ENCODE measurements at places on chromosomes 5 and 9. TPM values are rescaled to one million over a fixed set of nuclear protein-coding genes. Genes with fewer than 3 reads are reported as not detected.

DNA sequence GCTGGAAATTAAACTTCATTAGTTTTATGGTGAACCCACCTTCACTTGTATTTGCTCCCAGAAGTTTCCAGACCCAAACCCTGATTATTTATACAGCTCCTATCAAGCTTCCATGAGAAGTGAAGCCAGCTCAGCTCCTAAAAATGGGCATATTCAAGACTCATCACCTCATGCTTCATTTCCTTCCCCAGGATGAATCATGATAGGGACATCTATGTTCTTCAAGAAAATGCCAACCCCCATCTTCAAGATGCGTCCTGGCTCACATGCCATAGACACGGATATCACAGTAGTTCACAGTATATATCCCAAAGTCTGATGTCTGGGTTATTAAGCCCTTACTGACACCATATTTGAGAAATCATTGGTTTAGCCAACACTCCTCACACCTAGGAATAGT is 217.6 kb downstream of the NPR3 start:
- no peak for DNase-seq

DNA sequence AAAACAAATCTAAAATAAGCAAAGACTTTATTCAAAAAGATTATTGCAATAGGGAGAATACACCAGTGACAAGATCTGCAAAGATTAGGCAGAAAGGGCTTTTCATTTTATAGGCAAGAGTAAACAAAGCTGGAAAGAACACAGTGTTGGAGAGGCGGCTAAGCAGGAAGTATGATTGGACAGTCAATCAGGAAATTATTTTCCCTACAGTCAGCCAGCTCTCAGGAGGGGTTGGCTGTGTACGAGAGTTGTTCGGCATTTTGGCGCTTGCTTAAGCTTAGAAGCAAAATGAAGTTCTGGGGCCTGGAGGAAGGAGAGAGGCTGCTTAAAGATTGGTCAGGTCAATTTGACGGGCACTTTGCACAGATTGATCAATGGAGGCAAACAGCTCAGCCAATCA is 1030.5 kb downstream of the TLE4 start:
- DNase-seq, result no peak

- DNase-seq, result no peak
Measured at GRCh38 chr9:134814598-134815215, 65.9 kb upstream of the FCN2 start.

GRCh38 chr5:146475190-146475780 is 28.2 kb downstream of the TCERG1 start:
- DNase-seq, result no peak

DNA sequence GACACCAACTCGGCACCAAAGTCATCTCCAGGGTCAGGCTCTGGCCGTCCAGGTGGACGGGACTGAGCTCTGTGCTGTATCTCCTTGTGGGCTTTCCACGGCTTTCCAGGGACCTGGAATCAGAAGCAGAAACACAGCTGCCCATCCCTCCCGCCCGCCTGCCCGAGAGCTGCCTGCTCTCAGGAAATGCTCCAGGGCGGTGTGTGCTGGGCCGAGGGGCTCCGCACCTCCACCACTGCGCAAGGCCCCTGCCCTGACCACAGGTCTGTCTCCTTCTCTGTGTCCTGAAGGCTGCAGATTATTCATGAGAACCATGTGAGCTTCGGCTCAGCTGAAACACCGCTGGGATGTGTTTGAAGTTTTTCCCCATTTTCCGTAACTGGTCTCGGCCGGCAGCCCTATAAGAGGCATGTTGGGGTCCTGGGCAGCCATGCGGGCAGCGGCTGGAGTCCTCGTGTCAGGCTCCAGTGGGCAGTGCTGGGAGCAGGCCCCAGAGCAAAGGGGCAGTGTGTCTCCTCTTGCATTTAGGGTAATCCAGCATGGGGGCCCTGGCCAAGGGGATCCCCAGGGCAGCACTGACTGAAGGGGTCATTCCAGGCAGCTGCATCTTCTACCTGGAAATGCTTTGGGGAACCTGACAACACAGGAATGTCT is 22.8 kb downstream of the NKD2 start:
- DNase-seq, result no peak

- DNase-seq, result no peak
Measured at GRCh38 chr9:27645161-27645840, 72.0 kb upstream of the C9orf72 start.

DNA sequence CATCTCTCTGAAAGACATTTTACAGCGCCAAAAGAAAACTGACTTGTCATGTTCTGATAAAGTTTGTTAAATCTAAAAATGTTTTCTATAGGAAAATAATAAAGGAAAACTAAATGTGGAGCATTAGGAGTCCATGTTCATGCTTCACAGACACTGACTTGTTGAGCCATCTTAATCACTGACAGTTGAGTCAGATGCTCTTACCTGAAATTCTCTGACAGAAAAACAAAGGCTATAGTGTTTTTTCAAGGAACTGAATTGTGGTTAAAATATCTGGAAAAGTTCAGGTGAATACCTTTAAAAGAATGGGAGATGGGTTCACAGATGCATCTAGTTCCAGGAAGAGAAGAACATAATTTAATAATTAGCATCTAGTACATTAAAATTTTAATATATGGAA is 113.5 kb upstream of the SLC12A2 start:
- no peak for DNase-seq

GRM6 gene
- total RNA-seq, result not detected

DNA sequence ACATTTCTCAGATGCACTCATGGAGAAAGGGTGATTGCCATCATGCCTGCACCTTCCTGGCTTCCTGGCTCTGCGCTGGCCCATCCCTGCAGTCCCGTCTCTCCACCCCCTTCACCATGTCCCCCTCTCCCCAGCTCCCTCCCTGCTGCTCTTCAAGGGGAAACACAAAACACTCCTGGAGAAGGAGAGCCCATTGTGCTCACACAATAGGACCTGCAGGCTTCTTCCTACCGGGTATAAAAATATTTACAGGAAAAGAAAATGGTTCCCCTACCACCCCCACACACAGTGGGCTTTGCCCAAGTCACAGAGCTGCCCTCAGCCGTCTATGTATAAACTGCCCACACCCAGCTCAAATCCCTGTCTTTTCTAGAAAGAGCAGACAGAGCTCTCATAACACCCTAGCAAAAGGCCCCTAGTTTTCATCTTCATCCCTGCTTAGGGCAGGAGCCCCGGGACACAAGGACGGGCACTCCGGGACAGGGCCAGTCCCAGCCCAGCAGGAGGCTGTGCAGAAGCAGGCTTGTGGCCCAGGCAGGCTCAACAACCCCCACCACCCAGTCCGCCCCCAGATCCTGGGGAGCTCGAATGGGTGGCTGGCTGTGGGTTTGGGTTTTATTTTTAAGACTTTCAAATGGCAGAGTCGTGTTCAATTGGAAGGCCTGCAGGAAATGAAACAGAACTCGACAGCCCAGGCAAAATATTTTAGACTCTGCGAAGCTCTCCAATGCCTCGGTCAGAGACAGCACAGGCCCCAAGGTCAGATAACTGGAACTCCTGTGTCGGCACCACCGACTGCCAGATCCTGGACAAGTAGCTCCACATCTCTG is 77.3 kb downstream of the LRSAM1 start:
- no peak for DNase-seq

ZBTB43 gene
- 5.1 TPM for total RNA-seq

CCDC192 gene
- not detected for total RNA-seq

TNFSF8 gene
- not detected for total RNA-seq

GRCh38 chr5:72137826-72138409 is 30.6 kb downstream of the MAP1B start:
- DNase-seq, result peak; percentile 31

DNA sequence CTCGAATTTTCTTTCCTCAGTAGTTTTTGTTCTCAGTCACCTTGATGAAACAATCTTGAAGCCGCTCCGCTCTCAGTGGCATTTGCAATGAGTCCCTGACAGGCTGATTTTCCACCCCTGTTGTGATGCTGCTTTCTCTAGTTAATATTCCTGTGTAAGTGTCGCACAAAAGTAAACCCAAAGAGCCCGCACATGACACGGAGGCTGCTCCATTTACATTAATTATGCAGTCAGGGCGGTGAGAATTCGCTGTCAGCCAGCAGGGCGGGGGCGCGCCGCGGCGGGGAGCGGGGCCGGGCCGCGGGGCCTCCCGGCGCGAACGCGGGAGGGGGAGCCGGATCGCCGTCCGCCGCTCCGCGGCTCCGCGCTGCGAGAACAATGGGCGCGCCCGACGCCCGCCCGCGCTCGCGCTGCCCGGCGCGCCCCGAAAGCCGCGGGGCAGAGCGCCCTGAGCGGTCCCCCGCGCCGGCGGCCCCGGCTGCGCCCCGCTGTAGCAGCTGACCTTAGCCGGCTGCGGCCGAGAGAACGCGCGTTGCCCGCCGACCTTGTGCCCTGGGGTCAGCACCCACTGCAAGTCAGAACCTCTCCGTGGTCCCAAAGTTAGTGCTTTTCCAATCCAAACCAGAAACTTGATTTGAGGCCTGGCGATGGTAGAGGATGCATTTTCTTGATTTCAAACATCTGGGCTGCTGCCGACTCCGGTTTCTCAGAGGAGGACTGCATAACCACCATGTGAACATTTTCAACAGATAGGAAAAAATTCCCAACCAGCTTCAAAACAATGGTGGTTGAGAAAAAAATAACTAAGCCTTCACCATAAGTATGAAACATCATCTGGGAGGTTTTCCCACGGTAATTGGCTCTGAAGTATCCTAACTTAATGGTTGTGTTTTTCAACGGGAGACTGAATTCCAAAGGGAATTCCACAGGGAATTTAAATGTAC is 142.6 kb downstream of the PBX3 start:
- no peak for DNase-seq

BHMT gene
- not detected for total RNA-seq

- DNase-seq, result peak; percentile 84
Measured at GRCh38 chr5:25006734-25007133, 362.0 kb upstream of the CDH10 start.

DNA sequence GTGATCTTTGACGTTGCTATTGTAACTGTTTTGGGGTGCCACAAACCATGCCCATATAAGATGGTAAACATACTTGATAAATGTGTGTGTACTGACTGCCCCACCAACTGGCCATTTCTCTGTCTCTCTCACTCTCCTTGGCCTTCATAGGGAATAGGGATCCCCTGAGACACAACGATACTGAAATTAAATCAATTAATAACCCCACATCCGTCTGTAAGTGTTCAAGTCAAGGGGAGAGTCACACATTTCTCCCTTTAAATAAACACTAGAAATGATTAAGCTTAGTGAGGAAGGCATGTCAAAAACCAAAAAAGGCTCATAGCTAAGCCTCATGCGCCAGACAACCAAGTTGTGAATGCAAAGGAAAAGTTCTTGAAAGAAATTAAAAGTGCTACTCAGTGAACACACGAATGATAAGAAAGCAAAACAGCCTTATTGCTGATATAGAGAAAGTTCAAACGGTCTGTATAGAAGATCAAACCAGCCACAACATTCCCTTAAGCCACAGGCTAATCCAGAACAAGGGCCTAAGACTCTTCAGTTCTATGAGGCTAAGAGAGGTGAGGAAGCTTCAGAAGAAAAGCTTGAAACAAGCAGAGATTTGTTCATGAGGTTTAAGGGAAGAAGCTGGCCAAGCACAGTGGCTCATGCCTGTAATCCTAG is 111.1 kb downstream of the UGCG start:
- no peak for DNase-seq

GRCh38 chr5:175717837-175718236 is 60.0 kb downstream of the HRH2 start:
- DNase-seq, result no peak

DNA sequence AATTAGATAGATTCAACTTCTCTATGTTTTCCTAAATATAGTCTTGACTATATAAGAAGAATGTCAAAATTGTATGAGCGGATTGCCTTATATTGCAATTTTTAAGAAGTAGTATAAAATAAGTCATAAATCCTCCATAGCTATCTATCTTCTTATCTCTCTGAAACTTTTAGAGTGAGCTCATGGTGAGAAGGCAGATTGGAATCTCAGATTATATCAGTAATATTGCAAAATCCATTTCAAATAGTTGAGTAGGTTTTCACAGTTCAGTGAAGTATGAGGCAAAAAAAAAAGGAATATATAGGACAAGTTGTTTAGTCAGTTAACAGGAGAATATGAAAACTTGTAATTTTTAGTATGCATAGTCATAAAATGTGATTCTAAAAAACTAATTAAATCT is 156.4 kb downstream of the FAM174A start:
- DNase-seq, result no peak

DNA sequence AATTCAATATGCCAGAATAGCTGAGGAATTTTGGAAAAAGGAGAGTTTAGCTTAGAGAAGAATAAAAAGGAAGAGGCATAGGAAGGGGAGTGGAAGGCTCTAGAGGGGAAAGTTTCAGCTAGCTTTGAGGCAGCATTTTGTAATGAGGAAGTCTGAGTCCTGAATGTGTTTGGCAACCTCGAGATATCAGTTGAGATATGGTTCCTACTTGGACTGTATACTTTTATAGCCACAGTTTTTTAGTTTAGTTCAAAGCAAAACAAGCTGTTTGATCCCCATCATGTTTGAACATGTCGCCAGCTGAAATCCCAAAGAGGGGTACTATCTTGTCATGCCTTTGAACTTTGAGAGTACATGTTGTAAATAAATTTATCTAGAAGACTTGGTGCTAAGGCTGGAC is 559.0 kb upstream of the FTMT start:
- no peak for DNase-seq

DNA sequence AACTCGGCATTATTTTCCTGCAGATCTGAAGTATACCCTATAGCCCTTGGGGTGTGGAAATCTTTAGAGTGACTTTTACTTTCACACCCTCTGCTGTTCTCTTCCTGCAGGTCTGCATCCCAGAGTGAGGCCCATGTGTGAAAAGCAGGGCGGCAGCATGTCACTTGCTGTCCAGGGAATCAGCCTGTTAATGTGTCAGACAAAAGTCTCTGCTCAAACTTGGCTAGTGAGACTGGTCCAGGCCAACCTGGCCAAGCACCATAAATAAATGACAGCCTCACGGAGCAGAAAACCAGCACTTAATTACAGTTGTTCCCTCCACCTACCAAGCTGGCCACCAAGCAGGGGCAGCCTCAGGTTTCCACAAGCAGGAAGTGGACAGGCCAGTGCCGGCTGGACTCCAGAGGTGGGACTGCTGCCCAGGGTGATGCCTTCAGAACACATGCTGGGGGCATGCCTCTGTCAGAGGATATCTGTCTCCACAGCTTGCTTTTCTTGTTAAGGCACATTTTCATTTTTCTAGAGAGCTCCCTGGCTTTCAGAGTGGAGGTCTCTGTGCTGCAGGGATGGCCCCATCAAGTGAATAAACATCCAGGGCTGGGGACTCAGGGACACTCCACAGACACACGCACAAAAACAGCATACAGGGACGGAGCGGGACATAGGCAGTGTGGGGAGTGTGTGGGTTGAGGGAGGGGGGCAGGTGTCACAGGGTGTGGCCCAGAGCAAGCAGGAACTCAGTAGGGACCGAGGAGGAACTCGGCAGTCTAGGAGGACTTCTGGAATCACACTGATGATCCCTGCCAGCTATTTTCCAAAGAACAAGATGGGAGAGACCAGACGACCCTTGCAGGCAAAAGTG is 243.8 kb upstream of the IRX1 start:
- no peak for DNase-seq

CDH12 gene
- total RNA-seq, result 71.9 TPM
